Right renal cortex interstitium (tissue), 3 donors: ENCODE measurements at places on chromosomes 1 and 21.

DNA sequence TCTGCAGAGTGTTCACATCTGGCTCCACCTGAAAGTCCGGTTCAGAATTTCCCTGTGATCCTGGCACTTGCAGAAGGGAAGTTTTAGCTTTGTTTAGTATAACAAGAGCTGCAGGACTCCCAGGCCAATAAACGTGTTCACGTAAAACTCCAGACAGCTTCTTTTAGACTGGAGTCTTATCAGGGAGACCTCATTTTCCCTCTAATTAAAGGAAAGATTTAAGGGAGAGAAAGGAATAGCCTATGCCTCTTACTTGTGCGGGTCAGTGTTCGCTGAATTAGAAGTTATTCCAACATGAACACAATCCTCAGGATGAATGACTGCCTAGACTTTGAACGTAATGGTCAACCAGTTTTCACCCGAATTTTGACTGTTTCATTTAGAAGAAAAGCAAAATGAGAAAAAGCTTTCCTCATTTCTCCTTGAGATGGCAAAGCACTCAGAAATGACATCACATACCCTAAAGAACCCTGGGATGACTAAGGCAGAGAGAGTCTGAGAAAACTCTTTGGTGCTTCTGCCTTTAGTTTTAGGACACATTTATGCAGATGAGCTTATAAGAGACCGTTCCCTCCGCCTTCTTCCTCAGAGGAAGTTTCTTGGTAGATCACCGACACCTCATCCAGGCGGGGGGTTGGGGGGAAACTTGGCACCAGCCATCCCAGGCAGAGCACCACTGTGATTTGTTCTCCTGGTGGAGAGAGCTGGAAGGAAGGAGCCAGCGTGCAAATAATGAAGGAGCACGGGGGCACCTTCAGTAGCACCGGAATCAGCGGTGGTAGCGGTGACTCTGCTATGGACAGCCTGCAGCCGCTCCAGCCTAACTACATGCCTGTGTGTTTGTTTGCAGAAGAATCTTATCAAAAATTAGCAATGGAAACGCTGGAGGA is 202.1 kb upstream of the SGIP1 start:
- no peak for DNase-seq

DNA sequence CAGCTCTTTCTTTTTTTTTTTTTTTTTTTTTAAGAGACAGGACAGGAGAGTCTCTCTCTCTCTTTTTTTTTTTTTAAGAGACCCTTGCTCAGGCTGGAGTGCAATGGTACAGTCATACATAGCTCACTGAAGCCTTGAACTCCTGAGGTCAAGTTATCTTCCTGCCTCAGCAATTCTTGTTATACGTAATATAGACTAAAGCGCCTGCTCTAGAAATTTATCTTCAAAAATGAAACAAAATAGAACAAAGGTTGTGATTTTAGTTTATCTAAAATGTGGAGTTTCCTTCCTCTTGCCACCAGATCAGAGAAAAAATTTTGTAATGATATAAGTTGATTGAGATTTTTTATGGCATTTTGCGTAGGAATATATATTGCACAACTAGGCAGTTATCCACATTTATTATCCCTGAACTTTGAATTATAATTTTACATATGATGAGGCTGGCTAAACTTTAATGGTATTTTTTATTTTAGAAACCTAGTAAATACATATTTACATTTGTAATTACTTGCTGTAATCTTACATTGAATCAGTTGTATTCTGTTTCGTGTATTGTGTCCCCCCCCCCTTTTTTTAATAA is 44.2 kb downstream of the MTF2 start:
- no peak for DNase-seq

GRCh38 chr1:1230656-1231399 is 973 bp downstream of the SDF4 start:
- DNase-seq, result no peak

GRCh38 chr1:107460035-107460434 is 319.2 kb downstream of the NTNG1 start:
- no peak for DNase-seq

GRCh38 chr1:6601923-6602668 is 573 bp downstream of the KLHL21 start:
- no peak for DNase-seq

DNA sequence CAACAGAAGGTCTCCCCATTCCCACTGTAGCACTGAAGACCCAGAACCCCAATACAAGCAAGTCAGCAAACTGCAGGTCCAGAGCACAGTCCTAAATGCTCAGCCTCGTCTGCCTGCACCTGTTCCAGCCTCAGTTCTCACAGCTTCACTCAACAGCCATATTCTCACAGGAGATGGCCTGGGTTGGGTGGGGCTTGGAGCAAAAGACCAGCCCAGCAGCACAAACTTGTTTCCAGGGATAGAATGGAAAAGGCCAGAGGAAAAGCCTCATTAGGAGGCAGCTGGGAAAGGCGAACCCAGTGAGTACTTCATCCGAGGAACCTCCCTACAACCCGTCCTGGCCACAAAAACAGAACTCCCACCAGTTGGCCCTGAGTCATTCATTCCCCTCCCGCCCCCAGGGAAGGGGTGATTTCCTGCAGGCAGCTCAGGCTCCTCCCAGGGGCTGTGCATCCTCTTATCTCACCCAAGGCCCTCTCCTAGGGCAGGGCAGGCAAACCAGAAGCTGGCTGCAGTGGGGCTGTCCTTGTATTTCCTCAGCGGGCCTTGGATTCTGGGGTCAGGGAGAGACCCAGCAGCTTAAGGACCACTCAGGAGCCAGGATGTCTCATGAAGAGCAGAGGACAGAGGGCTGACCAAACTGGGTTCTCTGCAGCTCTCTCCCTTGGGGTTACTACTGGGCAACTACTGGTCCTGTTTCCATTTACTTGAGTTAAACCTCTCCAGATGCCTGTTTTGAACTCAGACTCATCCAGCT is 7.4 kb upstream of the MPL start:
- no peak for DNase-seq

- no peak for DNase-seq
Measured at GRCh38 chr1:1591452-1591851, 8.5 kb downstream of the FNDC10 start.

DNA sequence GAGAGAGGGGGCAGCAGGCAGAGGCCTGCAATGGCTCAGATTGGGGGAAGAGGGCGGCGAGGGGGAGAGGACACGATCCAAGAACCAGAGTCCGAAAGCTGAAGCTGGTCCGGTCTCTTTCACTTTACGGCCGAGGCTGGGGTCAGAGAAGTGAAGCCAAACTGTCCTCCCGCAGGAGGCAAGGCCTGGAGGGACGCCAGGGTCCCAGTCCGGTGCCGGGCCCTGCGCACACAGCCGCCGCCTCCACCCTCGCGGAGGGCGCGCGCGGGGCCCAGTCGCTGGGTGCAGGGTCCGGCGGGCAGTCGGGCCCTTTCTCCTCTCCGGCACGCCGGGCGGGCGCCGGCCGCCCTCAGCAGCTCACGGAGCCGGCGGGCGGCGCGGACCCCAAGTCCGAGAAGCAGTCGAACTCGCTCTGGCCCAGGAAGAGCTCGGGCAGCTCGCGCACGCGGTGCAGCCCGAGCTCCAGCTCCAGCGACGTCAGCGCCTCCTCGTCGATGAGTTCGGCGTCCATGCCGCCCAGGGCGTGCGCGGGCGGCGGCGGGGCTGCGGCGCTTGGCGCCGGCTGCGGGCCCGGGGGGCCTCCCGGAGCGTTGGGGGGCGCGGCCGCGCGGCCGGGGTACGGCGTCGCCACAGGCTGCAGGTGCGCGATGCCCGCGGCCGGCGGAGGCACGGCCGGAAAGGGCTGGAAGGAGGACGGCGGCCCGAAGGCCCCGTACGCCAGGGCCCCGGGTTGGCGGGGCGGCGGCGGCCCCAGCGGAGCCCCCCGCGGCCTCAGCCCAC is 749 bp downstream of the CITED4 start:
- no peak for DNase-seq

- no peak for DNase-seq
Measured at GRCh38 chr1:221728037-221728505, 13.8 kb downstream of the DUSP10 start.

DNA sequence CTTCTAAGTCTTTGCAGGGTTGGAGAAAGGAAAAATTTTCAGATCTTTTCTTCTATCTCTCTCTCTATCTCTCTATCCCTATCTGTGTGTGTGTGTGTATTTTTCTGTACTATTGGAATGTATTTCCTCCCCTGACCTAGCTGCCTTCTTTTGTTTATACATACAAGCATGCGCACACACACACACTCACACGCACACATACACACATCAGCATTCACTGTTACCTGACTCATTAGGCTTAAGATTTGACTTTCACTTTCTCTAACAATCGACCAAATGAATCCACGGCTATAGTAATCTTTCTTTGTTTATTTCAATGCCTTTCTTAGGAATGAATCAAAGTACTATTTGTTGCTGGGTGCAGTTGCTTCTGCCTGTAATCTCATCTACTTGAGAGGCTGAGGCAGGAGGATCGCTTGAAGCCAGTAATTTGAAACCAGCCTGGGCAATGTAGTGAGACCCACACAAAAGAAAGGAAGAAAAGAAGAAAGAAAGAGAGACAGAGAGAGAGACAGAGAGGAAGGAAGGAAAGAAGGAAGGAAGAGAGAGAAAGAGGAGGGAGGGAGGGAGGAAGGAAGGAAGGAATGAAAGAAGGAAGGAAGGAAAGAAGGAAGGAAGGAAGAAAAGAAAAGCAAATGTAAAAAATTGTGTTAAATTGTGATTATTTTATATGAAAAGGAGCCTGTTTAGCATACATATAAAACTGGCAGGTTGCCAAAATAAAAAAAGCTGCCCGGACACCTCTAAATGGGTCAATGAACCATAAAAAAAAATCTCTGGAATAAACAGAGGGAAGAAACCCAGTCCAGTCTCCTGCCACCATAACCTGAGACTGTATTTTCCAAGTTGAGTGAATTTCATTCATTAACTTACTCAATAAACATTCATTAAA is 206.8 kb downstream of the ZNF326 start:
- no peak for DNase-seq

GRCh38 chr1:200890818-200891773 is 3.6 kb upstream of the INAVA start:
- DNase-seq, result no peak

DNA sequence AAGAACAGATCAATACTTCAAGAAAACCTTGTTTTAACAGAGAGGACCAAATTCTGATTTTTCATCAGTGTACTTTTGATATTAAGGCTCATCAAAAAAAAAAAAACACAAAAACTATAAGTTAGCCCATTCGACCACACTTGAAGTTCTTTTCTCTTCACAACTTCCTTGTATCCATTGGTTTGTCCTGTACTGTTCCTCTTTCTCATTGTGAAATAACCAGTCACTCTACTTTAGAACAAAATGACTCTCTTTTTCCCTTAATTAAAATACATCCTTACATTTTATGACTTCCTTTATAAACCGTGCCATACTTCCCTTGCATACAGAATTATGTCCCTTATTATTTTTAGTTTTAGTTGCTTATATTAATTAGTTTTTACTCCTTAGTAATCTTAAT is 8.4 kb downstream of the QSOX1 start:
- no peak for DNase-seq

DNA sequence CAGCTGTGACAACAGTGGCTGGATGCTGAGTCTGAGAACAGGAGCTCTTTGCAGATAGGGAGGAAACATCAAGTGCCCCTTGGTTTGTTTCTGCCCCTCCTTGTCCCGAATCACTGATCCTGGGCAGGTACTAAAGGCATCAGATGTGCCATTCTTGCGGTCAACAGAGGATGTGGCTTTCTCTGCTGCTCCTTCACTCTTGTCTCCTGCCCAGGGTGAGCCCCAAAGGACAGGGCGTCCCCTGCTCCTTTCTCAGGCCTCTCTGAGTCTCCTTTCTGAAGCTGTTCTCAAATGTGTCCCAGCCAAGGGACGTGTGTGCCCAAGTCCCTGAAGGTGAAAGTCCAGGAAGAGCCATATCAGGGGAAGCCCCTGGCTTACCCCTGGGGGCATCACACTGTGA is 31.7 kb downstream of the SLC37A1 start:
- DNase-seq, result no peak

GRCh38 chr1:14599183-14599791 is 802 bp downstream of the KAZN start:
- DNase-seq, result no peak

- DNase-seq, result no peak
Measured at GRCh38 chr1:40795811-40796586, 12.4 kb downstream of the KCNQ4 start.

DNA sequence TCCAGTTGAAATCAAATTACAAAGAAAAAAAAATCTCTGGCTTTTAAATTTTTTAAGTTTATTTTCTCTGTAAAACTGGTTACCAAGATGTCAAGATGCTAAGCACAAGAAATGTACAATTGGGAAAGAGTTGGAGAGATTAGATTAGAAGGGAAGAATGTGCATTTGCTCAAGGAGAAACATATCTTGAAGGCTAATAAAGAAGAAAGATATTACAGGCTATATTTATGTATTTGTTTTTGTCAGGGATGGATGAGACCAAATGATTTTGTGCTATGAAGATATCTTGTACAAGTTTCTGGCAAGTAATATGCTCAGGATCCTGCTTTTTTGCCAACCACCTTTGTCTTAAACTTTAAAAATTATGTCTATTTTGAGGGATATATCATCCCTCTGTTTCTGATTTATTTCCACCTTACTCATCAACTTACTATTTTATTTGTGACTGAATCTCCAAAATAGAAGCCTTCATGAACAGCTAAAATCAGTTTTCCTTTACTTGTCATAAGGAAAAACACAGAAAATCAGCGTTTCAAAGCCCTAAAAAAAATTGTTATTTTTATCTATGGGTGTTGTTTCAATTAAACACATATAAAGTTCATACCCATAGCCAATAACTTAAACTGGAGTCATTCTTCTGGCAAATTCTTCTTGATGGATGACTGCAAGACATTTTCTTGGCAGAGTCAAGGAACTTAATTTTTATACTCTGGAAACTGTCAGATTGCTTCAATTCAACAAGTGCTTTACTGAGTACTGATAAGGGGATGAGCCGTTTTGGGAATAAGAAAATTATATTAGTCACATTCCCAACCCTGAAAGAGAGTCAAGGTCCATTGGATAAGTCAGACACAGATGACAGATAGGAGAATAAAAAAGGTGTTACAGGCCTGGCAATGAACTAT is 141.8 kb downstream of the CTH start:
- no peak for DNase-seq

GRCh38 chr1:247824023-247824422 is at the start of gene OR14A16:
OR14A16 (minus strand) TSS chr1:247824119; CDS start chr1:247815729, 8,390 bp downstream.
- DNase-seq, result no peak

DNA sequence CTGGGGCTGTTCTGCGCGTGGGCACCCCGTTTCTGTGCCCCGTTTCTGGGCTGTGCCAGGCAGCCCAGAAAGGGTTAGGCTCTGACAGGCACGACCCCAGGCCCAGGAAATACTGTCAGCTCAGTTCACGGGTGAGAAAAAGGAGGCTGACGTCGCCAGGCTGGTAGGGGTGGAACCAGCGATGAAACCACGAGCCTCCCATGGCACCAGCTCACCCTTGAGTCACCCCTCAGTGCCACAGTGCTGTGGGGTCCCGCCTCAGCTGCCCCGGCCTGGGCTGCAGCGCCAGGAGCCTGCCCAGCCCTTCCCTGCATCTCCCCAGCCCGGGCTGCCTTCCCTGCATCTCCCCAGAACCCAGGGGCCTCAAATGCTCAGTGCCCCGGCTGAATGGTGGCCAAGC is 11.5 kb downstream of the MEGF6 start:
- DNase-seq, result no peak

- DNase-seq, result no peak
Measured at GRCh38 chr1:6614929-6615785, 1.6 kb downstream of the PHF13 start.

GRCh38 chr1:6523566-6523965 is 30.7 kb downstream of the NOL9 start:
- DNase-seq, result no peak
